ENCODE measurements at places on chromosomes 7 and 10.

- no peak for DNase-seq
Measured at GRCh38 chr10:72615970-72616369, 9.9 kb downstream of the MICU1 start.

DNA sequence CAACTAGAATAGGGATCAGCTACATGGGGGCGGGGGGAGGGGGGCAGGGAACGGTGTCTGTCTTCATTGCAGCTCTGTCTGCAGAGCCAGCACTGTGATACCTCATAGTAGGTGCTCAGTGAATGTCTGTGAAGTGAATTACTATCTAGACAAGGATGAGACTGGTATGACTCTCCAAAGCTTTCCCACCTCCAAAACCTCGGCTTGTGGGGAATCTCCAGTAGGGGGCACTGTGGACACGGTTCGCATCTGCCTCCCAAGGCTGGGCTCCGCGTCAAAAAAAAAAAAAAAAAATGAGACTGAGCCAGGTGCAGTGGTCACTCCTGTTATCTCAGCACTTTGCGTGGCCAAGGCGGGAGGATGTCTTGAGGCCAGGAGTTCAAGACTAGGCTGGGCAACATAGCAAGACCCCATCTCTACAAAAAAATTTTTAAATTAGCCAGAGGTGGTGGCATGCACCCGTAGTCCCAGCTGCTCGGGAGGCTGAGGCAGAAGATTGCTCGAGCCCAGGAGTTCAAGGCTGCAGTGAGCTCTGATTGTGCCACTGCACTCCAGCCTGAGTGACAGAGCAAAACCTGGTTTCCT lies 9.6 kb downstream of the TRIM56 start:
- peak; percentile 80 for DNase-seq

- DNase-seq, result no peak
Measured at GRCh38 chr7:108266491-108266890, 136.3 kb upstream of the LAMB4 start.

DNA sequence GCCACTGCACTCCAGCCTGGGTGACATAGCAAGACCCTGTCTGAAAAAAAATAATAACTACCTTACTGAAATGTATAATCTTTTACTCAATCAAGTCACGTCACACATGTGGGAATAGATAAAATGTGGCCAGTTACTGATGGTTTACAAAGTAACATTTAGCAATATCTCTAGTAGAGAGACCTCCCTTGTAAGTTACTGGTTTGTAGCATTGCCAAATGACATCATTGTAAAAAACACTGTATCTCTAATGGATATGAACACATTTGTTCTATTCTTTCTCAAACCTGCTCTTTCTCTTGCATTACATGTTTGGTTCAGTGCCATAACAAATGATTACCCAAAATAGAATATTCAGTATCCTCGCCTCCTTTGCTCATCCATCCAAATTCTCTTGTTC lies 18.8 kb downstream of the TET1 start:
- no peak for DNase-seq

DNA sequence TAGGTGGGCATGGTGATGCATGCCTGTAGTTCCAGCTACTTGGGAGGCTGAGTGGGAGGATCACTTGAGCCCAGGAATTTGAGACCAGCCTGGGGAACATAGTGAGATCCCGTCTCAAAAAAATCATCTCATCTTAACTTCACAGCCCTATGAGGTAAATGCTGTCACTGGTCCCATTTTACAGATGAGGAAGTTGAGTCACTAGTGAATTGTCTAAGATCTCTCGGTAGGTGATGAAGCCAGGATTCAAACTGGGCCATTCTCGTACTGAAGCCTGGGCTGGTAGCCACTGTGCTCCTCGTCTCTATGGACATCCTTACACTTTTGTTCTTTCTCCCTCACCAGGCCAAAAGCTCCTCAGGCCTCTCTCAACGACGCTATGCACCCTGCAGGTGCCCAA lies 6.4 kb downstream of the SLIT1 start:
- DNase-seq, result no peak

DNA sequence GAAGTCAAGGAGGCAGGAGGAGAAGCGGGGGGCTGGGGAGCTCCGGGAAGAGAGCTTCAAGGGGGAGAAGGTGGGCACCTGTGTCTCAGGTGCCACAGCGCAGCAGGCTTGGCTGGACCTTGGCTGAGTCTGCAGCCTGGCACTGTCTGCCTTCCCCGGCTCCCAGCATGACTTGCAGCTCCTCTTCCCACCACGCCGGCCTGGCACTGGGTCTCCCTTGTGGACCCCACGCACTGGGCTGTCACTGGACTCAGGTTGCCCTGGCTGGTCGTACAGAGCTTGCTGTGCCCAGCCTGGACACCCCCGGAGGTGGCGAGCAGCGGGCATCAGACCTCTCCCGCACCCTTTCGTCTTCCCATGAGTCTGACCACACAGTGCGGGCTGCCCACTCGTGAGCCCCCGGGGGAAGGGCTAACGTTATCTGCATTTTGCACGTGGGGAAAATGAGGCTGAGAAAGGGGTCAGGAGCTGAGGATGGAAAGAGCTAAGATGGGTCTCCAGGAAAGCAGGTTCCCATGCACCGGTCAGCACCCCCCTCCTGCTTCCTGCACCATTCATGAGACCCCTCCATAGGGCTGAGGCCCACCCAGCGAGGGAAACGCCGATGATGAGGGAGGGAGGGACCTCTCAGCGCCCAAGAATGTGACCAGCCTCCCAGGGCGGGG lies 40.3 kb upstream of the PSMG3 start:
- DNase-seq, result no peak

DNA sequence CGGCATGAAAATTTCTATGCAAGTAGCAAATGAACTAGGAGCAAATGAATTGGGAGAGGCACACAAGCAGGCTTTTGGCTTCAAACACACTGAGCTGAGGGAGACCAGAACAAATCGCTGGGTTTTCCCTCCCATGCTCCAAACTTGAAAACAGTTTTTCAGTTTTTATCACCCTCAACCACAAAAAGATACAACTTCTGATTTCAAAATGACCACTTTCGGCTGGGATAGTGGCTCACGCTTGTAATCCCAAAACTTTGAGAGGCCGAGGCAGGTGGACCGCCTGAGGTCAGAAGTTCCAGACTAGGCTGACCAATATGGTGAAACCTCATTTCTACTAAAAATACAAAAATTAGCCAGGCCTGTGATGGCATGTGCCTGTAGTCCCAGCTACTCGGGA lies 9.0 kb upstream of the CHUK start:
- DNase-seq, result no peak

DNA sequence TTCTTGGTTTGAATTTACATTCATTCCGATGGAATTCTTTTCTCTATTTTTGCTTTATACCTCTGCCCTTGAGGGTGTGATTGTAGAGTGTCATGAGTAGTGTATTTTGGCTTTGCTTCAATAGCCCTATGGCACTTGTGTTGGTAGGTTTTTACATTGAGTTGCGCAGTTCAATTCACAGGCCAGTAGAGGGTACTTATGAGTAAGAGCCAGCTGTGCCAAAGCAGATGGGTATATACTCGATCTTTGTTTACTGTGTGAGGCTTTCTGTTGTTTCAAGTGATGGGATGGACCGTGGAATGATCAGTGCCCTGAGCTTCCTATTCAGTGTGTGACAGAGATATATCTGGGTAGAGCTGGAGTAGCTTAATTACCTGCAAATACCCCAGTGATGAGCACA lies 4.3 kb upstream of the AKR1C3 start:
- peak; percentile 38 for DNase-seq

DNA sequence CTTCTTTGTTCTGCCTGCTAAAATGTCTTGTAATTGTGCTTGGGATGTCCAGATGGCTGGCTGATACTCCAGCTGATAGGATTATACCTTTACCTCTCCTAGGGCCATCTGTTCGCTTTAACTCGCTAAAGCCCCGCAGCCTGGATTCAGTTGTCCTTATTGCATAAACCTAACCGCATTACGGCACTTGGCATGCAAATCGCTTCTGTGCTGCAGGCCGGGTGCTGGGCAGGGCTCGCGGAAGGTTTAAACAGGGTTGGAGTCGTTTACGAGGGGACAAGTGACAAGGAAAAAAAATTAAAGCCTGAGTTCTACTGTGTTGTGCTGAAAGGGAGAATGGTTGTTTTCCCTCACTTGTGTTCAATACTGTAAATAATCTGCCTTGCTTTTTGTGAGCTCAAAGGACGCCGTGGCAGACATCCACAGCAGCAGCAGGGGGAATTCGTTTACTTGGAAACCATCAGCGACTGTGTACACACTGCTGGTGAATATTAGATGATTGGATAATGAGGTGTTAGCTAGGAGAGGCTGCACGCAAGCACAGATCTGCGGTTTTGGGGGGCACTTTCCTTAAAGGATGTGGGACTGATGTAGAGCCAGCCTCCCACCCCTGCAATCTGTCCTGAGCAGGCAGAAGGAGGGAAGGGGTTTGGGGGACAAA lies 93.0 kb downstream of the EBF3 start:
- no peak for DNase-seq

GRCh38 chr10:80472234-80473095 lies 18.4 kb downstream of the TSPAN14 start:
- peak; percentile 87 for DNase-seq

GRCh38 chr10:80371467-80371866 lies 14.9 kb downstream of the DYDC2 start:
- DNase-seq, result no peak

DNA sequence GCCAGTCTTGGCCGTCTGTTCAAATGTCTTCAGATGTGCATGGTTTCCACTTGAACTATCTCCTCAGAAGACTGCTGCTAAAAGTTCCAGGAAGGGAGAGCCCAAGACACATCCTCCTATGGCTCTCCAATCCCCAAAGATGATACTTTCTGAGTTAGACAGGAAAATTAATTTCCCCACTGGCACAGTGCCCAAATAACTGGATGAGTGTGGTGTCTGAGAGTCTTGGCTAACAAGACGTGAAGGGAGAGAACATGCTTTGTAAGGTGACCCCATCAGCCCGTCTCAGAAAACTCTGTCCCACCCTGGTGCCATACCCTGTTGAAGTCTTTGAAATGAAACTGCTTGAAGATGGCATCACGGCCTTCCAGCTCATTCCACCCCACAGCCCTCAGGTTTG lies 2.9 kb downstream of the PCBD1 start:
- DNase-seq, result no peak

DNA sequence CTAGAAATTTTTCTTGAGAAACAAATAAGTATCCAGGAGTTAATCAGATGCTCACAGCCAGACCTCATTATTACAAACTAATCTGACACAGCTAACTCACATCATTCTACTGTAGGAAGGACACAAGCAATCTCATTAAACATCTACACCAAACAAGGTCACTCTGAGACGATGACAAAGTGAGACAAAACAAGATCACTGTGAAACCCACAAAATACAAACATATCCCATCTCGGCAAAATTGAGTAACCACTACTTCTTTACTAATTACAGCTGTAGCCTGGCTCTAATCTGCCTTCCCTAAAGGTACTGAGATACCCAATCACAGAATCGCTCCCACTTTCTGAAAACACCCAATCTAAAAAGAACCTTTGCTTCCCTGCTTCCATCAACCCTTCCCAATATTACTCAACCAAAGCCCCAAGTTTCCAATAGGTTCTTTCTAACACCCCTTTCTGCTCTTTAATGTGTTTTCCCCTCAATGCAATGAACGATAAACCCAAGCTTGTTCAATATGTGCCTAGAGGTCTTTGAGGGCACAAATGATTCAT lies 26.9 kb downstream of the CCDC6 start:
- no peak for DNase-seq

DNA sequence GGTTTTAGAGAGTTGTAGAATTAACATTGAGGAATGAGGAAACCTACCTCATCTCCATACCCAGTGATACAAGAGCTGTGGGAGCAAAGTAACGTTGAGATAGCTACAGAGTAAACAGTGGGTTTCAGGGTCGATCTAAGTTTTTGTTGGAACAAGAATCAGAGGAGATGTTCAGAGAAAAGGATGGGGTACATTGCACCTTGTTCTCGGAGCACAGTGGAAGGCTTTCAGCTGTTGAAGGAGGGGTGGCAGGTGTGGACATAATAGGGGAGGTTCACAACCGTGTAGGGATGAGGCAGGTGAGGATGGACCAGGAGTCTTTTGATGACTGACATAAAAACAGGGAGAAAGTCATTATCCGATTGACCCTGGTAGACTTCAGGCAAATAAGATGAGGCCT lies 121.7 kb downstream of the MLLT10 start:
- DNase-seq, result no peak

GRCh38 chr10:113047963-113048781 lies 98.1 kb downstream of the TCF7L2 start:
- no peak for DNase-seq

DNA sequence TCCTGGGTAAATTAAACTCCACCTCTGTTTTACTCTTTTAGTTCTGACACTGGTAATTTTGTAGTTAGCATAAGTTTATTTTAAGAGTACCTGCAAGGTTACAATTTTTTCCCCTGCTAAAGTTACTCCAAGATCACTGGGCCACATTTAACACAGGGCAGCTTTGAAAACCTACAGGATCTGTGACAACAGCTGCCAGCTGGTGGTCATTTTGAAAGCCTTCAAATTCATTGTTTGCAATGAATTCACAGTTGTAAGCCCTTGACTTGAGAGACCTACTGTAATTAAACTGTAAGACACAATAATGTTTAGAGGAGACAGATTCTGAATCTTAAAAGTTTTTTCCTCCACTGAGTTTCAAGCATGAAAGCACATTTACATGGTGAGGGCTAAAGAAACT lies 129.6 kb downstream of the CNOT4 start:
- DNase-seq, result no peak

DNA sequence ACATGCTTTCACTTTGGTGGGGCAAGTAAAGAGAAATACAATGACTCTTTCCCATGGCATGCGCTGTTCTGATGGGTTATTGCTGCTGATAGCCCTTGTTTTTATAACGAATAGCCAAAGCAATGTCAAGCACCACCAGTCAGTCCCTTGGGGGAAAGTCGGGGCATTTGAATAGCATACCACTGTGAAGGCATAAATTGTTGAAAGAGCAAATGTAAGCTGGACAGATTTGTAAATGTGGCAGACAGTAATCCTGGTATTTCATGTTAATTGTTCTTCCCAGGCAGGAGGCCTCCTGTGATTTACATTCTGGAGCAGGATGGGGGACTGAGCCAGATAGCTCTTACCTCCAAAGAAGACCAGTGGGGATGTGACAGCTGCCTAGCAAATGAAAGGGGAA lies 293.3 kb downstream of the ADRA2A start:
- DNase-seq, result no peak

DNA sequence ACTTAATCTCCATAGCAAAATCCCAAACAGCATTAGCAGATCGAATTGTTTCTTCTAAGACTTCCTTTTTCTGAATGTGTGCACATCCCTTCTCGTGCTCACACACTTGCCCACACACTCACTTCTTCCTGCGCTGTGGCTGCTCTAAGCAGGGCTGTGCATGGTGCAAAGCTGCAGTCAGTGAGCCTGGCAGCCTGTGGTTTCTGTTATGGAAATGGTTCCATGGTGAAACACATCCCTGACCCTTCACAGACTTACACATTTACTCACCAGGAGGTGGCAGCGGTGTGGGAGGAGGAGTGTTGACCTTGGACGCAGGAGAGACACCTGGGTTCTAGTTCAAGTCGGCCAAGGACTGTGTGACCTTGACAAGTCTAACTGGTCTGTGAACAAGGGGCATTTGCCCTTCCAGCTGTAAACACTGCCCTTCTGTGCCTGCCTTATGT lies 24.9 kb downstream of the MTURN start:
- DNase-seq, result peak; percentile 36

DNA sequence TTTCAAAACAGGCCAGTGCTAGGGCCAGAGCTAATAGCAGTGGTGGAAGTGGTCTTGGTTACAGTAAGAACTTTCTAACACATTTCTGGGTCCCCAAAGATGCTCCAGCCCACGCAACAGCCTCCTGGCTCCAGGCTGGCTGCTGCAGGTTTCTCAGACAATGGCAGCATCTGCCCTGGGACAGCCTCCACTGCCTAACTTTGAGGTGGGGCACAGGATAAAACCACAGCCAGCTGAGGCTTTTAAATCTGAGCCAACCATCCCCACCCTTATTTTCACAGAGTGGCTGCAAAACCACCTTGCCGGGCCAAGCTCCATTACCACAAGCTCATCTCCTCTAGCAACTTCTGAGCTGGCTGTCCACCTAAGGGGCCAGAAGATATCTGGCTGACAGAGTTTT lies 84.8 kb downstream of the FAM53B start:
- DNase-seq, result no peak

All from A172 (cell line).